ENCODE measurements at places on chromosomes 12 and 14.

- peak; percentile 77 for DNase-seq
Observed at GRCh38 chr12:67981287-67982162, 7.7 kb upstream of the IFNG-AS1 start.

DNA sequence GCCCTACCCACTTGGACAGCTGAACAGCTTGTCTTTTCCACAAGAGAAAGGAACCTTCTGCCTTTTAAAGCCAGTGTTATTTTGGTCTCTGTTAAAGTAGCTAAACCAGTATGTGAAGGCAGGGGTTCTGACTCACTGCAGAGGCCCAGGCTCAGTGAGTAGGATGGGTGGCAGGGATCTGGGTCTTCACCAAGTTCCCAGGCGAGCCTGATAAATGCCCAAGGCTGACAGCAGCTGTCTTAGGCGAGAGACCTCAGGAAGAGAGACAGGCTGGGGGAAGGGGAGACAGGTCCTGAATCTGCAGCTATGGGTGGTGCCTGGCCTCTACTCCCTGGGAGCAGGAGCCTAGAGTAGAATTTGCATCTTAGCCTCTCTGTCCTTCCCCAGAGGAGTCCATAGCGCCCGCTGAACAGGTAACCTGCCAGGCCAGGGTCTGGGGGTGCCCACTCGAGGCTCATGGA lies 18.1 kb upstream of the KIF26A start:
- DNase-seq: no peak

DNA sequence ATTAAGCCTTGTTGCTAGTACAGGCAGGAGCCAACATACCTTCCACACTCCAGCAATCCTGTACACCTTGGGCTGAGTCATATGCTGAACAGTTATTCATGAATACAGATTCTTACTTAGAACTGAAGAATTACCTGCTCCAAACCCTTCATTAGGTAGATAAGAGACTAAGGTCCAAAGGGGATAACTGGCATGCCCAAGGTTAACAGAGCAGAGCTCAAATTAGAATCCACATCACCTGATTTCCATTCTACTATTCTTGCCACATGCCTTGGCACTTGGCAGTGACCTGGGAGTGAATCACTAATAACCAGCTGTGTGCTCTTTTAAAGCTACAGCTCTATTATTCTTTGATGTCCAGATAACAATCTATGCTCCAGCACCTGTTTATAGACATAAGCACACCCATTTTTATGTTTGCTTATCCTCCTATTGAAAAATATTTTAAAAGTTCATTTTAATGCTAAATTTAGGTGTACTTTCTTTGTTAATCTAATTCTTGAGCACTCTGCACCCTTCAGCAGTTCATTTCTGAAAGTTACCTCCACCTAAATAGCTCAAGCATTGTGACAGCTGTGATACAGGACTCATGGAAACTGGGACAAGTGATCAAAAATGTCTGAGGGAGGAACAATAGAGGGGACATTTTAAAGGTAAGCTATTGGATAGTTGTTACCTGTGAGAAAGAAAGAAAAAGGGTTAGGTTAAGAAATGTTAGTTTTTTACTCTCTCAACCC lies 19.4 kb downstream of the LPCAT3 start:
- no peak for DNase-seq

DNA sequence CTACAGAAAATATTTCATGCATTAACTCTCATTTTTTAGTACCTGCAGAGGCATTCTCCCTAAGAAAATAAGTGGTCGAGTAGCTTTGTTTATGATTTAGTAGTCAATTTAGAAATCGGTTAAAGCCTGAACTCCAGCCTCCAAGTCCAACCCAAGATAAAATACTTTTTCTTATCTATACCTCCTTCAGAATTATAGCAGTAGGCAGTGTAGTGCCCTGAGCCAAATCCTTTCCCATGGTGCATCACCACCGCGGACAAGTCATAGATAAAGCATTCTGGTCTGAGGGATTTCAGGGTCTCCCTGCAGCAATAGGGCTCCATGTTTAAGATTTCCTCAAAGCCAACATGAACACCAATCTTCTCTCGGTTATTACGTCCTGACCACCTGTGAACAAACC lies 30.5 kb downstream of the USP44 start:
- no peak for DNase-seq

DNA sequence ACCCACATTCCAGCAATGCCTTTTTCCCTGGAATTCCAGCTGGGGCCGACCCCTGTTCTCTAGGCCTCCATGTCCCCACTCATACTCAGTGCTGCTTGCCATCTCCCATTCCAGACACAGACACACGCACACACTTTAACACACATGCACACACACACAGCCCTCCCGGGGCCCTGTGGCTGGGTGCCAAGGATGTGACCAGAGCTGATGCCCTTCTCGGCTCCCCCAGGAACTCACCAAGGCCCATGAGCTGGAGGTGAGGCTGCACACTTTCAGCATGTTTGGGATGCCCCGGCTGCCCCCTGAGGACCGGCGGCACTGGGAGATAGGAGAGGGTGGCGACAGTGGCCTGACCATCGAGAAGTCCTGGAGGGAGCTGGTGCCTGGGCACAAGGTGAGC lies 4.3 kb downstream of the PLEKHG6 start:
- no peak for DNase-seq

DNA sequence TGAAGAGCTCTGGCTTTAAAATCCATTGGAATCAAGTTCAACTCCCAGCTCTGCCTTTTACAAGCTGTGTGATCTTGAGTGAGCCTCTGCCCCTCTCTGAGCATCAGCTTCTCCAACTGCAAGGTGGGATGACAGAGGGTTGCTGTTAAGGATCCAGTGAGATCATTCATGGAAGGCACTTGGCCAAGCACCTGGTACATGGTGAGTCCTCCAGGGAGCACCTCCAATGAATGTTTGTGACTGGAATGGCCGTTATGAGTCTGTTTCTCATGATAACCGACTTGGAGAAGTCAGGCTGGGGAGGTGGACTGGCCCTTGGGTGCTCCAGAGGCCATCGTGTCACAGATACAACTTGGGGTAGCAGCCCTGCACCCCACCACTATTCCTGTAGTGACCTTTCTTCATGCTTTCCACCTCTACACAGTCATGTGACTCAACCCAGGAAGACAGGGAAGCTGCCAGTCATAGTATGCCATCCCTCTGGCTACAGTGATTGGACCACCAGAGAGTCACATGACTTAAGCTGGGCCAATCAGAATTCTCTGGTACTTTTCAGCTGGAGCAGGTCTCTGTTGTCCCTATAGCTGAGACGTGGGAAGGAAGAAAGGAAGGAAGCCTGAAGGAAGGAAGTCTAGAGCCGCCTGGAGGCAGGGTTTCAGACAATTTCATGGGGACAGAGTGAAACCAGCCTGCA lies 146.5 kb upstream of the MYL2 start:
- peak; percentile 56 for DNase-seq

GRCh38 chr12:56941299-56942017 lies 7.2 kb upstream of the SDR9C7 start:
- no peak for DNase-seq

- DNase-seq: no peak
Observed at GRCh38 chr12:111437816-111438454, 32.2 kb downstream of the SH2B3 start.

- peak; percentile 70 for DNase-seq
Observed at GRCh38 chr14:68886109-68886434, 93.0 kb downstream of the ACTN1 start.

- no peak for DNase-seq
Observed at GRCh38 chr12:38152816-38153736, 163.5 kb upstream of the ALG10B start.

DNA sequence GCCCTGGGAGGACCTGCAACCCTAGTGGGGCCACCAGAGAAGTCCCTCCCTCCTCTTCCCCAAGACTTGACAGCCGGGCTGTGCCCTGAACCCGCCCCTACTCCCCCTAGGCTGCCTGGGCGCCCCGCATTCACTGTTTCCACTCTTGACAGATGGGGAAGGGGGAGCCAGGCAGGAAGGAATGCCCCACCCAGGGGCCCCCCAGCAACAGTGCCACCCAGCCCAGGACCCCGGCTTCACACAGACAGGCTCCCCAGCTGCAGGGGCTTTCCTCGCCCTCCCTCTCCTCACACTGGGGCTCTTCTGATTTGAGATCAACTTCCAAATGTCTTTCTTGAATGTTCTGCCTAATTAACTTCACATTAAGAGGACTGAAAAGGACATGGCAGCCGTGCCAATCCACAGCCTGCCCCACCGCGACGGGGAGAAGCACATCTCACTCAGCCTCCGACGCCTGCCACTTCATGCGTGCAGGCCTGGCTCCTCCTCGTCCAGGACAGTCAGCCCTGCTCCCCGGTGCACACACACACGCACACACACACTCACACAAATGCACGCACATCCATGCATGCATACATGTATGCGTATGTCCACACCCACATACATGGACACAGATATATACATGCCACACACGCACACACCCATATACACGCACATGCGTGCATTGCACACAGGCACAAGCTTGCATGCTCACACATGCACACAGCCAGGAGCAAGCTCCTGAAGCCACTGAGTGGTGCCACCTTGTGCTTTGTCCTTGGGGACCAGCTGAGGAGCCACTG lies 19.6 kb upstream of the C14orf180 start:
- no peak for DNase-seq

DNA sequence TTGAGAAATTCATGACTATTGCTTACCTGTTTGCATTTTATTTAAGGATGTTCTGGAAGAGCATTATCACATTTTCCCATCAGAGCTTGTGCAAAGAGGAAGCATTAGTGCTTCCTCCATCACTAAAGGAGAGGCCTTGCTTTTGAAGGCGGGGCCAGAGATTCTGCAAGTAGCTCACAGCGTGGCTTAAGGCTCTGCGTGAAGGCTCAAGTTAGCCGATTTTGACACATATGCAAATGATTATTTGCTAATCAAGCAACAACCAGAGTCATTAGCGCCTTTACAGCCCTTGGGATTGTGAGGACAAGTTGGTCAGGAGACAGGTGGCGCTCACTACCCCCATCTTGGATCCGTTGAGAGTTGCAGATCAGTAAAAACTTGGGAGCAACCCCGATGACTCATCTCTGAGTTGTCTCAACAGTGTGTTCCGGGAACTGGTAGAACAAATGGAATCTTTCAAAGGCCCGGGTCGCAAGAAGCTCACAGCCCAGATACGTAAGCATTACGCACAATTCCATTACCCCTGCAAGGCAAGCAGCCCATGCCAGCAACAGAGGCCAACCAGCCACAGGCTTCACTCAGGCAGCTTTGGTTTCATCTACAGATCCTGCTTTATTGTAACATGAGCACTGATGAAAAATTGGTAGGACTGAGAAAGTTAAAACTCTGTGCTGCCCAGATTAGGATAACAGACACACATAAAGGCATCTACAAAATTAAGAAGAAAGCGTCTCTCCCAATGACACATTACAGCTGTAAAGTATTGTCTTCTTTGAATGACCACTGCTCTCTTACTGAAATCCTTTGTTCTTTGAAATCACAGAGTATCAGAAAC lies 34.9 kb upstream of the SPTSSA start:
- no peak for DNase-seq

GRCh38 chr12:64610079-64610659 lies at the start of gene RASSF3:
TSS of gene RASSF3 (plus strand) at chr12:64610495. CDS start at chr12:64610633, 138 bp downstream.
- peak; percentile 65 for DNase-seq

DNA sequence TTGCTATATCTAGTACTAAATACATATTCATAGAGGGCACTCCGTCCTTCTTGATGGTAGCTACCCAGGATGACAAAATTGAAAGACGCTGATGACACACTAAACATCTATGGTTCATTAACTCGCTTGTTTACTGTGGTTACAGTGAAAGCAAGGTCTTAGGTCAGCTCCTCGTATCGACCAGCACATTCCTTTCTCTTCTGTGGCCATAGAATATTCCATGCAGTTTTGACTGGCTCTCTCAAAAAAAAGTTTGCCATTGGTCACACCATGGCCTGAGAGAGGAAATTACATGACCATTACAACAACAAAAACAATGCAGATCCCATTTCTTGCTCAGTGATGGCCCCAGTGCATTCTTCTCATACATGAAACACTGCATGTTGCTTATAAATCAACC lies 411.4 kb upstream of the SOX5 start:
- no peak for DNase-seq

DNA sequence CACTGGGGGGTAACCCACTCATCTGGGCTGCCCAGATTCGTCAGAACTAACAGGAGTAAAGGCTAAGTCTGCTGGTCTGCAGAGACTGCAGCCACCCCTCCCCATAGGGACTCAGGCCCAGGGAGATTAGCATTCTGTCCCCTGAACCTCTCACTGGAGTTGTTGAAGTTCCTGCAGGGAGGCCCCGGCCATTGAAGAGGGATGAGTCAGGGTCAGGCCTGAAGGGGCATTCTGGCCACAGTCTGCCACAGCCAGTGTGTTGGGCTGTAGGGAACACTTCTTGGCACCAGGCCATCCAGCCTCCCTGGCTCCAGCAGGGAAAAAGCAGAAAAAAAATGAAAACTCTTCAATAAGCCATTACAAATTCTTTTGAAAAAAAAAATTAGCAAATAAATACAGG lies 35.3 kb downstream of the KLRK1 start:
- DNase-seq: no peak

- DNase-seq: peak; percentile 93
Observed at GRCh38 chr12:113683574-113683973, 211.9 kb upstream of the LHX5 start.

GRCh38 chr12:116127859-116128258 lies 149.6 kb downstream of the MED13L start:
- DNase-seq: no peak

GRCh38 chr12:12017798-12018197 lies 52.9 kb upstream of the BCL2L14 start:
- no peak for DNase-seq
